ENCODE measurements at places on chromosomes 2 and 18. TPM values are rescaled to one million over a fixed set of nuclear protein-coding genes. Genes with fewer than 3 reads are reported as not detected.

DNA sequence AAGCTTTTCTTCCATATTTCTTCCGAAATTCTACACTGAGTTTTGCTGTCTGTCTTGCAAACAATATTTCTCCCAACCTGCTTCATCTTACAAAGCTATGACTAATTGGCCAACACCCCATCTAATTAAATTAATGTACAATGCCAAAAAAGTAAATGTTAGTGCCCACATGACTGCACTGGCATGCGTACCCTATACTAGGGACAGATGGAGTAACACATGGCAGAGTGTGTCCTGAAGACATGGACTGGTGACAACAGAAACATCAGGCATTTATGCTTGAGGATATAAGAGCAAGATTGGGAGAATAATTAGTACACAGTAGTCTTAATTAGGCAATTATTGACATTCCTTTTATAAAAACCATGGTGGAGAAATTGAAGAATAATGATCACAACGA, 66.8 kb downstream of the MREG start:
- ATAC-seq: no peak

- ATAC-seq: no peak
These were observed 90.4 kb downstream of the ANTXR1 start for GRCh38 chr2:69103419-69103818.

GRCh38 chr2:159853101-159853500, 55.1 kb upstream of the CD302 start:
- ATAC-seq: no peak

DNA sequence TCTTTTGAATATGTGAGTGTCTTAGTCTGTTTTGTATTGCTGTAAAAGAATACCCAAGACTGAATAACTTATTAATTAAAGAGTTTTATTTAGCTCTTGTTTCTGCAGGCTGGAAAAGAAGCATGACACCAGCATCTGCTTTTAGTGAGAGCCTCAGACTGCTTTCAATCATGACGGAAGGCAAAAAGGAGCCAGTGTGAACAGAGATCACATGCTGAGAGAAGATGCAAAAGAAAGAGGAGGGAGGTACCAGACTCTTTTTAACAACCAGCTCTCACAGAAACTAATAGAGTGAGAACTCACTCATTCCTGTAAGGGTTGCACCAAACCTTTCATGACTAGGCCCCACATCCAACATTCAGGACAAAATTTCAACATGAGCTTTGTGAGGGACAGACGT, 101.6 kb upstream of the HNMT start:
- no peak for ATAC-seq

- ATAC-seq: no peak
These were observed 49.1 kb upstream of the CTAGE1 start for GRCh38 chr18:22466608-22467395.

GRCh38 chr2:88561646-88562388, 65.4 kb downstream of the EIF2AK3 start:
- peak; percentile 31 for ATAC-seq

GRCh38 chr2:236802862-236803261, 233.2 kb downstream of the ACKR3 start:
- no peak for ATAC-seq

GRCh38 chr2:205612636-205613035, 69.7 kb upstream of the NRP2 start:
- ATAC-seq: peak; percentile 89

- ATAC-seq: no peak
These were observed 79.5 kb upstream of the ALPP start for GRCh38 chr2:232299084-232299483.

GRCh38 chr2:23447405-23447804, 62.4 kb downstream of the KLHL29 start:
- ATAC-seq: no peak

DNA sequence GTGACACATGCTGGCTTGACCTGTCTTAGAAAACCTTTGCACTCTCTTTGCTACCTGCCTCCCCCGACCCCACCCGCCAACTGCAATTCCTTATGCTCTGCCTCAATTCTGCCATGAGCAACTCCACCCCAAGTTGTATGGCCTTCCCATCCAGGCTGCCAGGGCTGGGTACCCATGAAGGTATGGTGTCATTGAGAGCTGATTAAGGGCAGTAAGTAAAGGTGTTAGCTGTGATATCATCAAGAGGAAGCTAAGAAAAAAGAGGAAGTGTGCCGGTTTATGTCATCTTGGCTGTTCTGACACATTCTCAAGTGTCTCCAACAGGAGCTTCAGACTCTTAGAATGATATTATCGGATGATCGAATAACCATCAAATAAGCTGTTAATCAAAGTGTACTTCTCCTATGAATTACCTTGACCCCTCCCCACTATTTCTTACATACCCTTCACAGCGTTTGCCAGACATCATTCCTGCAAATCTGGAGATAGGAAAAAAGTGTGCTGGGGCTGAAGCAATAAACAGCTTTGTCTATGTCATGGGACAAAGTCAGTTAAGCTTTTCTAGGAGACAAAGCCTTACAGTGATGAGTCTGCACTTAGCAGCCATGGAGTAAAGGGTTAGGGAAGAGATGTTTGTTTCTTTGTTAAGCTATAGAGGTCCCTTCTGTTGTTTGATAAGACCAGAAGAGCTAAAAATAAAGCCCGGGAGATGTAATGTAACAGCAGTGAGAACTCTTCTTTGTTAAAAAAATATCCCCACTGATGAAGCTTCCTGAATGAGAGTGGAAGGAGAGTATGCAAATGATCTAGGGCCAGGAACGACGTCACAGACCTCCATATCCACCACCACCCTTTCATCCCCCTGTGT, 40.4 kb upstream of the SMAD2 start:
- ATAC-seq: no peak

GYPC gene
- 115 TPM for total RNA-seq

TCF23 gene
- not detected for total RNA-seq

ESCO1 gene
- total RNA-seq: 28.7 TPM

C2orf80 gene
- total RNA-seq: not detected

DNA sequence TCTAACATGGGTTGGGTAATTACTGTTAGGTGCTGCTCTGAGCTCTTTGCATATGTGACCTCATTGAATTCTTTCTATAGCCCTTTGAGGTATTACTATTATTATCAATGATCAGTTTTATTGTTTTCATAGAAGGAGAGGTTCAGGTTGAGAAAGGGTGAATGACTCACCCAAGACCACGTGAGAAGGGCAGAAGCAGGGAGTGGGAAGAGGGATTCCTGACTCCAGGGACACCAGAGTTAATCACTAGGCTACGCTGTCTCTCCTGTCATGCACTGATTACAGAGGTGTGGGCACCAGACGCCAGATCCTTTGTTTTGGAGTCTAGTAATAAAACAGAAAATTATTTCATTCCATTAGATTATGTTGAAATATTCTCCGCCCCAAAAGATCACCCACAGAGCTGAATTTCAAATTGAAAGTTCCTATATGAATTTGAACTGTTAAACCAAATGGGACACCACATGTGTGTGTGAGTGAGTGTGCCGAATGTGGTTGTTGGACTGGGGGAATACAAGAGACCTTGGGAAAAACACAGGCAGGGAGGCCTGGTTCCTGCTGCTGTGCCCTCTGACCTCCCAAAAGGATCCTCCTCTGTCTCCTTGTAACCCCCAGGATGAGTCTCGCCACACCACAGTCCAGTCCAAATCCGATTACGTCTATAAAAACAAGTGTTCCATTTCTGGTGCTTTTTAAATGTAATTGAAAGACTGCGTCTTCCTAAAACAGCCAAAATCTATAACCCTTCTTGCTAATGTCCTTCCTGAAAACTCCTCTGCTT, 215.4 kb downstream of the ZNF521 start:
- ATAC-seq: no peak

GRCh38 chr18:46097431-46097800, 680 bp downstream of the ATP5F1A start:
- ATAC-seq: peak; percentile 0

DNA sequence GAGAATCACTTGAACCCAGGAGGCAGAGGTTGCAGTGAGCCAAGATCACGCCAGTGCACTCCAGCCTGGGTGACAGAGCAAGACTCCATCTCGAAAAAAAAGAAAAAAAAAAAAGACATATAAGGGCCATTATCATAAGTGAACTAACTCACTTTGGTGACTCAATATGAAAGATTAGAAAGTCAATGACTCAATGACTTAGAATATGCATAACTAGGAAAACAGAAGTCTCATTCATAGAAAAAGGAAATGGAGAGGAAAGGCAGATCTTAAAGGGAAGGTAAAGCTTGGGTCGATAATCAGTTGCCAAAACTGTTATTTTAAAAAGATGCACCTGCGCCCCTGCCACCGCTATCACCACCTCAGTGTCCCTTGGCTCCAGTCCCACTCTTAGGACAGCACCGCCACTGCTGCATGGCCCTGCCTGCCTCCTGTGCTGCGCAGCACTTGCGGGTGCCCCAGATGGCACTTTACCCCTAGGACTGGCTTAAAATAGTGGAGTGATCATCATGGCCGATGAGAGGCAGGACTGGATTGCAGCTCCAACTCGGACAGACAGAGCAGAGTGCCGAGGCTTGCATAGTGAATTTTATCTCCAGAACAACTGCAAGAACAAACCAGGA, 54.7 kb downstream of the INO80D start:
- ATAC-seq: peak; percentile 99

CCL20 gene
- total RNA-seq: 137 TPM

DNA sequence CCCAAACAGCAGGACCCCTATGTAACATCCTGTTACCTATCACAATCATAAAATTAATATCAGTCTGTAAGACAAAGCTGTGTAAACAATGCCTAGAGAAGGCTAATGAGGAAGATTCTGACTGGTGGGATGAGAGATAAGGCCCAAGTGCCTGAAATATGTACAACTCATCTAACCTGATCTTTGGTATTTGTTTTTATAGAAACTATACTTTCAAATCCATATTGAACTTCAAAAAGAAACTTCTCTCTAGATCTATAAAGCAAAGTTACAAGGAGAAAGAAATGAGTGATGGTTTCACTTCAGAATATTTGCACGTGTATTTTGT, 36.1 kb upstream of the ITGA4 start:
- ATAC-seq: peak; percentile 54

SPATA3 gene
- 2.5 TPM for total RNA-seq

GRCh38 chr2:40859617-40860016, 407.7 kb upstream of the SLC8A1 start:
- no peak for ATAC-seq

- ATAC-seq: no peak
These were observed 91.1 kb upstream of the NOL4 start for GRCh38 chr18:34315591-34316352.

GRCh38 chr2:119810049-119810630, 50.4 kb downstream of the PTPN4 start:
- no peak for ATAC-seq

DNA sequence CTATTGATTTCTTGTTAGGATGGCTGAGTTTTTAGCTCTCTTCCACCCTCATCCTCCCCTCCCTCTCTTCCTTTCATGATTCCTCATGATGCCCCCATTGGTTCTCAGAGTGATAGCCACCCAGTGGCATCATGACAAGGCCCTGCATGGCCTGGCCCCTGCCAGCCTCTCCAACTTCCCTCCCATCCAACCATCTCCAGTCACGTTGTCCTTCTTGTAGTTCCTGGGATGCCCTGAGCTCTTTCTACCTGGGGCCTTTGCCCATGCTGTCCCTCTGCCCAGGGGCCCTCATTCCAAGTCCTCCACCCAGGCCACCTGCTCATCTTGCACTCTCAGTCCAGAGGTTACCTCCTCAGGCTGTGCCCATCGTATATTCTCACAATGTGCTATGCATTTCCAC, 247.5 kb downstream of the TFCP2L1 start:
- ATAC-seq: no peak

GRCh38 chr2:15979051-15979758, 38.9 kb downstream of the MYCN start:
- ATAC-seq: no peak

DNA sequence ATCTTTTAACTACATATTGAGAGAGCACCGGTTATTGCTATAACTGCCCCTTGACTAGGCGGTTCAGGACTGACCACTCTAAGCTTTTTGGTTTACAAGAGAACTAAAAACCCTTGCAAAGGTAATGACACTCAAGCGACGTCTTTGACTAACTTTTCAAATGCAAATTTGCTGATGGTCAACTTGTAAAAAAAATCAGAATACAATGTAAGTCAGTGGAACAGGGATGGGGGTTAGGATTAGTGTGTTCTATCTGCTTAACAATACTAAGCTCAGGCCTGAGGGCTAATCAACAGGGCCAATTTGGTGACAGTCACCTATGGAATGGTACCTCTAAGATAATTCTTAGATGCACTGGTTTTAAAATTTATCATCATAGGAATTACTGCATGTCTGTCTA, 57.1 kb downstream of the ZAP70 start:
- no peak for ATAC-seq

UGT1A4 gene
- total RNA-seq: not detected

GRCh38 chr18:49055754-49056172, 105.0 kb upstream of the SMAD7 start:
- ATAC-seq: peak; percentile 92

ACMSD gene
- not detected for total RNA-seq

DNA sequence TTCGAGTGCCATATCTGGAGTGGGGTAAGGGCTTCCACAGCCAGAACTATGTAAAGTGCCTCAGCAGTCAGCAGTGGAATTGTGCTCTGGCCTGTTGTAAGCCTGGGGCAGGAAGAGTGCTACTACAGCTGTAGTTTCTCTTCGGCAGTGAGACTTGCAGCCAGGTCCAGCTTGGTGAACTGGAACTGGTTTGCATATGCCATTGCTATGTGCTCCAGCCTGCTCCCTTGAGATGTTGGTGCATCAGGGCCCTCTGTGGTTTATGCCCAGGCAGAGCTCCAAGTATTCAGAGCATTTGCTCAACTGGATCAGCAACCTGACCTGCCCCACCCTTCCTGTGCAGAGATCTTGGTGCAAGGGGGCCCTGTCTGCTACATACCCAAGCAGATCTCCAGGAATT, 47.8 kb downstream of the ZNF804A start:
- no peak for ATAC-seq

DNA sequence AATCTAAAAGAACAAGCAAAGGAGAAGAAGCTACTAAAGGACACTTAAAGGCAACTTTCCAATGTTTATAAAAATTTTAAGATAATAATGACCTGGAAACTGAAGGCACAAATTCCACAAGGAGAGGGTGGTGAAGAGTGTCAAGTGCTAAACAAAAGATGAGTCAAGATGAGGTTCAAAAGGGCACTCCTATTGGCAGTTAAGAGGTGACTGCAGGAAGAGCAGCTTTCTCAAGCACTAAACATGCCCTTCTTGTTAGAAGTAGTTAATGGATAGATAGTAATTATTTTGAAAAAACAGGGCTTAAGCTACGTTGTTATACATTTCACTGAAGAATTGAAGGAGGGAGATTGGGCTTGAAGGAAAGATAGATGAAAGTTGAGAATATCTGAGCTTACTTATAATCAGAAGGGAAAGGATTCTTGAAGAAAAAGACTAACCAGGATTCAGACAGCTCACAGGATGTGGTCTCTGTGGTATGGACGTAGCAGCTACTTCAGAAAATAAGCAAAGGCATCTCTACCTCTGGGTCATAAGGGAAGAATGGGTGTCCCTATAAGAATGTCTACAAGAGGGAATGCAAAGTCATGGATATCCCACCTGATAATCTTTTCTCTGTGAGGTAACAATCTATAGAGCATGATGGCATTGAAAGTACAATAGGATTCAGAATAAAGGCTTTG, 454.7 kb upstream of the SLC39A10 start:
- ATAC-seq: peak; percentile 85

- ATAC-seq: no peak
These were observed 50.2 kb upstream of the OSR1 start for GRCh38 chr2:19408592-19408991.

GRCh38 chr2:25131567-25132298, 36.6 kb downstream of the POMC start:
- ATAC-seq: peak; percentile 33

- ATAC-seq: no peak
These were observed 57.6 kb downstream of the EDAR start for GRCh38 chr2:108931372-108931771.

GRCh38 chr18:55522011-55522410, 66.0 kb downstream of the TCF4 start:
- ATAC-seq: no peak

- ATAC-seq: no peak
These were observed 30.1 kb downstream of the PLEKHA3 start for GRCh38 chr2:178510384-178510783.

All from activated T-helper 17 cell treated with anti-CD3 and anti-CD28 coated beads, Interleukin-2, amount 50 U/mL, for 72 hours (primary cell).